Activated CD4-positive, CD25-positive, alpha-beta regulatory T cell (primary cell): ENCODE measurements at places on chromosomes 5 and 9.

DNA sequence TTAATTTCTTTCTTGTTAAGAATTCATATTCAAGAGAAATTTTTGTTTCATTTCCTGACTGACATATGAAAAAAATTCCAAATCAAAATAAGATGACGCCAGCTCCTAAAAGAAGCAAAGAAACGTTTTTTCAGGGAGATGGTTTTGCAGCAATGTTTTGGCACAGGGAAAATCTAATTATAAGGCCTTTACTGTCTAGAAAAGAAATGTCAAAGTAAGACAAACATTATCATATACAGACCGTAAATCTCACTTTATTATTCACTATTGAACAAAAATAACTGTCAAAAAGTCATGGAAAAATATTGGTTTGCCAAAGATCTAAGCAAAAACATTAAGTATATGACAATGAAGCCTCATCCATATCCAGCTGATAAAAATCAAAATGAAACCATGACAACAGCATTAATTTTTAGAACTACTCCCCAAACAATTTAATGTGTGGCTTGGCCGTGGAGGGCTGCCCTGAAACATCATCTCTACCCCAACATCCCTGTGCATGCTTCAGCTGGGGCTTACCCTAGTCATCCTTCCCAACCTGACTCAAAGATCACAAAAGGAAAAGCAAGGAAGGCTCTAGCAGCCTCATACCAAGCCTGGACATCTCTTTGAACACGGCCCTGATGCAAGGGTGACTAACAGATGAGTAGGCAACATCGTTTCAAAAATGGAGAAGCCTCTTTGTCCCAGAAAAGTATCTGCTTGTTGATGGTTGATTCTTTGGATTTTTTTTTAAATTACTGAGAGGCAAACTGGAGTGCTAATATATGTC is 95.6 kb downstream of the ARSB start:
- DNase-seq, result no peak

GRCh38 chr5:150540042-150540441 is 32.1 kb downstream of the NDST1 start:
- DNase-seq, result no peak

- DNase-seq, result no peak
Observed at GRCh38 chr5:90644132-90644531, 85.5 kb downstream of the ADGRV1 start.

DNA sequence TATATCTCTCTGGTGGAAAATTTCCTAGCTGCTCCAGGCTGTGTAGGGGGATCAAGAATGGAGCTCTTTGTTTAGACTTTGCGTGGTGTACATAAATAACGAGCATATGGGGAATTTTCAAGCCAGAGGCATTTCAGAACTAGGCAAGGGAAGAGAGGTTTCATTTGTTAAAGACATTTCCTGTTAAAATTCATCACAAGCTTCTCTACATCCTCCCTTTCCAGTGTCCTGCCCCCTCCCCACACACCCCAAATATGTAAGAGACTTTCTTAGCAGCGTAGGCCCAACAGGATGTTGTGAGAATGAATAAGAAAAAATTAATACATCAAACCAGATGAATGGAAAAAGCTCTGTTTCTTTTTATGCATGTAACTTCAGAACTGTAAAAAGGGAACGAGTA is 150.3 kb downstream of the GPBP1 start:
- no peak for DNase-seq

- no peak for DNase-seq
Observed at GRCh38 chr5:92104126-92104525, 721.0 kb upstream of the ARRDC3 start.

GRCh38 chr5:157479166-157479565 is 19.2 kb downstream of the NIPAL4 start:
- DNase-seq, result no peak

GRCh38 chr5:69167493-69167855 is 524 bp downstream of the CCNB1 start:
- no peak for DNase-seq

DNA sequence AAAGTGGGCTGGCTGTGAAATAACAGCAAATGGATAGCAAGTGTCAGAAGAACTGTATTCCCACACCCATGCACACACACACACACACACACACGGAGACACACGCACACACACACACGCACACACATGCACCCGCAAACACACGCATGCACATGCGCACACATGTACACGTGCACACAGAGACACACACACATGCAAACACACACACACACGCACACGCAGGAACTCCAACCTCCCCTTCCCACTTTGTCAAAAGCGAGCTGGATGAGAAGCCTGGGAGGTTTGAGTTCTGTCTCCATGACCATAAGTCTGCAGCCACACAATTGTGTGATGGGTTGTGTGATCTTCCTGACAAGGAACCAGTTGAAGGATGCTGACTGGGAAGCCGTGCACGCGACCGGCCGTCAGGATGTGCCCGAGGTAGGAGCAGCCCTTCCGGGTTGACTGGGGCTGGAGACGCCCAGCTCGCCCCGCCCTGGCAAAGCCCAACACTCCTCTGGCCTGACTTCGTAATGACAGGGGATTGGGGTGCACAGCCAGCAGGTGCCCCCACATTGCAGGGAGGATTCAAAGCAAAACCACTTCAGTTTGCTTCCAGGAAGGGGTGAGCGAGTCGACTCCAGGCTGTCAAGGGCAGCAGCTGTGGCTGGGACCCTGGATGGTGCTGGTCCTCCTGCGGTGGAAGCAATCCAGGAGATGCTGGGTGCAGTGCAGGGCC is 29.3 kb upstream of the NKD2 start:
- no peak for DNase-seq

GRCh38 chr5:10268100-10268499 is 18.0 kb downstream of the CCT5 start:
- no peak for DNase-seq

- no peak for DNase-seq
Observed at GRCh38 chr9:127318651-127319167, 54.1 kb downstream of the GARNL3 start.

GRCh38 chr9:27622693-27623340 is 49.5 kb upstream of the C9orf72 start:
- DNase-seq, result no peak

DNA sequence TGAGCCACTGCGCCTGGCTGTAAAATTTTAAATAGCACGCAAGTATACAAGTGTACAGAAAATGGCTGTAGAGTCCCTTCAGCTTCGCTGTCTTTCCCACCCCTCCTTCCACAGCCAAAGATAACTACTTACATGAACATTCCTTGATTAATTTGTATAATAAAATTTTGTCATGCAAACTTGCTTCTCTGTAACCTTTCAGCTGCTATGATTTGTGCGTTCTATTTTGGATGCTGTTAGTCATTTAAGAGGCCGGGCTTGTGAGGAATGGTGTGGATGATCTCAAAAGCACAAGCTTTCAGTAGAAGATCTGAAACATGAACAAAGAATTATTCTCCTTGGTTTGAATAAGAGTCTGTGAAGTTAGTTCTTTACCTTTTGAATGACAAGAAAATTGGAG is 115.0 kb upstream of the TLE1 start:
- no peak for DNase-seq

DNA sequence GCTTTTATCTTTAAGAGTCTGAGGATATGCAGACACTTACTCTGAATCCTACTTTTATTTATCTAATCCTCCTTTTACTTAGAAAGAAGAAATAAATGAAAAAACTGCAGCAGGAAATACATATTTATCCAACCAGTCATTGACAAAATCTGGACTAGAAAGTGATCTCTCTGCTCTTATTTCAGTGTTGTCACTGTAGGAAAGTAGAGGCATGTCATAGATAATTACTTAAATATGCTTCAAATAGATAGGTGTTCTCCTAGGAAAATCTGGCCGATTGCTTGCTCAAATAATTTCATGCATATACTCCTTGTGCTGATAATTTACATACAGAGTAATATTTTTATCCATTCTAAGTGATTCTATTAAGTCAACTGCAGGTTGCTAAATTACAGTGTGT is 2001.9 kb upstream of the C9orf72 start:
- no peak for DNase-seq

GRCh38 chr5:68465133-68465532 is 249.6 kb downstream of the PIK3R1 start:
- no peak for DNase-seq

GRCh38 chr5:38500573-38501260 is 55.7 kb downstream of the LIFR start:
- DNase-seq, result no peak

- DNase-seq, result no peak
Observed at GRCh38 chr5:85484982-85485574, 1100.4 kb upstream of the EDIL3 start.

DNA sequence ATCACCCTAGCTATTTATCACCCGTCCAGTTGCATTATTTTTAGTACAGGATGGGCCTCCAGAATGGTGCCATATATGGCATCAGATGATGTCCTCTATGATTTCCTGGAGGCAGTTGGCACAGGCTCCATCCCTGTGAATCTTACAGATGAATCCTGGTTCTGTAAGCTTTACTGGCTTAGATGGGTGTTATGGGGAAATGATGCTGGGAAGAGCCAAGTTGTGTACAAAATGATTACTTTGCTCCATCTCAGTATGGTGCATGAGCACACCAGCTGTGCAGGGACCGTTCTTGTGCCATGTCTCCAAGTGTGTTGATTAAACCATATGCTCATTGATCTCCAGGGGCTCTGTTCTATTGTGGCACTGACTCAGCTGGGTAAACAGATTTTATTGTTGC is 755.7 kb downstream of the TLR4 start:
- DNase-seq, result no peak

DNA sequence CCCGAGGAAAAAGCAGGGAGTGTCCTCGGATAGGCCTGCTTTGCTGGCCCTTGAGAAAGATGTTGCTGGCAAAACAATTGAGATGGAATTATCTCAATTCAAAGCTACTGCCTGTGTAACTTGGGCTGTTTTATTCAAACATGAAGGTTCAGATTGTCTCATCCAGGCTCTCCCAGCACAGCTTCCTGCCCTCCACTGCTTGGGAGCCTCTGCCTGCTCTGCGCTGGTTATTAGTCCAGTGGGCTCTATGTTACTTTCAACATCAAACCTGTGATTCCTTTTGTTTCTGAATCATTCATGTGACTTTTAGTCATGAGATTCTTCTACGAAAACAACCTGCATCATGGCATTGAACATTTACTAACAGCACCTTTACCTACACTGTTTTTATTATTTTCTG is 123.2 kb downstream of the SNCAIP start:
- no peak for DNase-seq

DNA sequence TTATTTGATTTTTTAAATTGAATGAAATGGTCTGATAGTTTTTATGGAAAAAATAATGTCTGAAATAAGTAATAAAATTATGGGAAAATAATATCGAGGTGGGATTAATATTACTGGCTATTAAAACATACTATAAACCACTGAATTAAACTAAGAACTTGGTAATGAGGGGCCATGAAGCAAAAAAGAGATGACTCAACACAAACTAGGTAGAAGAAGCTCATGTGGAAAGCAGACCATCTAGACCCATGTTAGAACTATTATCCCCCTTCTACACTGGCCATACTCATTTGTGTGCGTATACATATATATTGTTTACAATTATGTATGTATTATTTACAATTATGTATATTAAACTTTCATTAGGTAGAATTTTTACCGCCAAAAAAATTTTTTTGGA is 8.5 kb upstream of the GPR150 start:
- DNase-seq, result no peak

- DNase-seq, result no peak
Observed at GRCh38 chr9:76431601-76432000, 27.4 kb upstream of the GCNT1 start.

DNA sequence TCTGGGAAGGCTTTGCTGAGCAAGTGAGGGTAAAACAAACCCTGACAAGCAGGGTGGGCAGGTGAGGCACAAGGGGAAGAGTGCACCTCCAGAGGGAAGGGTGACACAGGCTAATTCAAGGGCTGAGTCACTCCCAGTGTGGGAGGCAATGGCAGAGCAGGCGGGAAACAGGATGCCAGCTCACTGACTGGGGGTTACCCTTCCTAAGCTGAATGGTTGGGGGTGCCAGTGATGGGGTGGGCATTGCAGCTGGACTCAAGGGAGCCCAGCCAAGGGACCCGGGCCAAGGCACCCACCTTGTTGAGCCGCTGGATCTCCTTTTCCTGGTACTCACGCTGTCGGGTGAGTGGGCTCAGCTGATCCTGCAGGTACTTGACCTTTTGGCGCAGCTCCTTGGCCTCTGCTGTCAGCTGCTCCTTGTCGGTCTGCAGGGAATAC is 18.4 kb downstream of the GPX3 start:
- no peak for DNase-seq

- no peak for DNase-seq
Observed at GRCh38 chr9:125653325-125653724, 53.7 kb downstream of the MAPKAP1 start.

GRCh38 chr9:107875571-107875980 is 386.0 kb upstream of the KLF4 start:
- DNase-seq, result no peak

DNA sequence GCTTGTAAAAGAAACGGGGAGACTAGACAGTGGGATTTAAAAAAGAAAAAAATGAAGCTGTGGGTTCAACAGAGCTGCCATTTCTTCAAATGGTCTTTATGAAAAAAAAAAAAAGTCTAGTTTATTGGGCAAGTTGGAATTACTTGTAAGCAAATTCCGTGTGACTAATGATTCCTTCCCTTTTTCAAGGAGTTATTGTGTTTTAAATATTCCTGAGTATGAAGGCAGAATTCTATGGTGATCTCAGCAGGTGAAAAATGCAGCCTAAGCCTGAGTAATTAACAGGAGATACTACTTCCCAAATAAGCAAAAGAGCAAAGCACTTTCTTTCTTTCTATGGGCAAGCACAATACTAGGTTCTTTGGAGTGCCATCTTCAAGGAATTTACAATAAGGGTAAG is 481.9 kb downstream of the ZNF608 start:
- no peak for DNase-seq

DNA sequence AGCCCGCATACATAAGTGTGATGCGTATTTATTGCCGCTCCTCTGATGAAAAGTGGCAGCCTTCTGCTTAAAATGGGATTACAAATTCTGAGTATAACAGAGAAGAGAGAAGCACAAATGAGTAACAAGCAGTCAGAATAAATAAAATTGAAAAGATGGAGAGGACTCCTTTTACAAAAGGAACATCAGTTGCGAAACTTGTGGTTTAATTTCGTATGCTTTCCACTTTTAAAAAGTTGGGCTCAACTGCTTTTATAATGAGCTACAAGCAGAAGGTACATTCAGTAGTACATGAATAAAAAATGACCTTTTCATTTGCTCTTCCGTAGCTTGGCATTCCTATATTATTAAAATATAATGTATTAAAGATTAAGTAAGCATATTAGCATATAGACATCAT is 320.0 kb downstream of the FBXL17 start:
- DNase-seq, result no peak

DNA sequence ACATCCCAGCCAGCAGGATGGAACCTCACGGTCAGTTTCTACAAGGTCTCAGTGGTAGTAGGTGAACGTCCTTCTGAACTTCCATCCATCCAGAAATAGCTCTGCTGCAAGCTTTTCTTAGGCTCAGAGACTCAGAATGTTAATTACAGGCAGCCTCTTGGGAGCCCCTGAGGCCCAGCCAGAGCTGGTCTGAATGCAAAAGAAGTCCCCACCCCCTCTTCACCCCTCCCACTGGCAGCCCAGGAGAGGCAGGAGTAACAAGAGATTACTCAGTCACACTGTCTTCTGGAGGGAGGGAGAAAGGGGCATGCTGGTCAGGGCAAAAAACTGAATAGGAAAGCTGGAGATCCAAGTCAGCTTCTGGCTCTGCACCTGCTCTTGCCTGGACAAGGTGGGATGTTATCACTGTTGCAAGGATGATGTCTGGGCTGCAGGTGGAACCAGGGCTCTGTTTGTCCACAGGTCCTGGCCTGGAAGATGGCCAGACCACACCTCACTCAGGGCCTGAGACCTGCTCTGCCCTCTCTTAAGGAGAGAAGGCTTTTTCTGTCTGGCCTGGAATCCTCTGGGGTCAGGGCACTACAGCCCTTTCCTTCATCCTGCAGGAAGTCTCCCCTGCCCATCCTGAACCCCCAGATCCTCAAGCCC is 9.1 kb downstream of the ENHO start:
- no peak for DNase-seq
